Kidney tubule cell (primary cell): ENCODE measurements at places on chromosomes 5 and 9.

- DNase-seq = no peak
Observed at GRCh38 chr5:40716000-40716399, 36.3 kb downstream of the PTGER4 start.

DNA sequence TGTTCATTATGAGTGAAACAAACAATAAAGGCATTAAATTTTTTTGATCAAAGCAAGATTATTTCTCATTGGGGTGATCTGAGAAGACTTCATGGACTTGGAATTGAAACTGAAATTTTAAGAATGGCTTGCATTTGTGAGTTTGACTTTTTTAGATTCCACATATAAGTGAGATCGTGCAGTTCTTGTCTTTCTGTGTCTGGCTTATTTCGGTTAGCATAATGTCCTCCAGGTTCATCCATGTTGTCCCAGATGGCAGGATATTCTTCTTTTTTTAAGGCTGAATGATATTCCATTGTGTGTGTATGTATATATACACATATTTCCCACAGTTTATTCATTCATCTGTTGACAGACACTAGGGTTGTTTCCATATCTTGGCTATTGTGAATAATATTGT is 716.5 kb downstream of the PRELID2 start:
- no peak for DNase-seq

DNA sequence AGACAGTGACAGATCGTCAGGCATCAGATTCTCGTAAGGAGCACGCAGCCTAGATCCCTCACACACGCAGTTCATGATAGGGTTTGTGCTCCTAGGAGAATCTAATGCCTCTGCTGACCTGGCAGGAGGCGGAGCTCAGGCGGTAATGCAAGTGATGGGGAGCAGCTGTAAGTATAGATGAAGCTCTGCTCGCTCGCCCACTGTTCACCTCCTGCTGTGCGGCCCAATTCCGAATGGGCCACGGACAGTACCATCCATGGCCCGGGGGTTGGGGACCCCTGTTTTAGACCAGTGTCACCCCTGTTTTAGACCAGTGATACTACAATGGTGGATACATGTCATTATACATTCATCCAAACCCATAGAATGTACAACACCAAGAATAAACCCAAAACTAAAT is 4.0 kb upstream of the ARSB start:
- DNase-seq = no peak

DNA sequence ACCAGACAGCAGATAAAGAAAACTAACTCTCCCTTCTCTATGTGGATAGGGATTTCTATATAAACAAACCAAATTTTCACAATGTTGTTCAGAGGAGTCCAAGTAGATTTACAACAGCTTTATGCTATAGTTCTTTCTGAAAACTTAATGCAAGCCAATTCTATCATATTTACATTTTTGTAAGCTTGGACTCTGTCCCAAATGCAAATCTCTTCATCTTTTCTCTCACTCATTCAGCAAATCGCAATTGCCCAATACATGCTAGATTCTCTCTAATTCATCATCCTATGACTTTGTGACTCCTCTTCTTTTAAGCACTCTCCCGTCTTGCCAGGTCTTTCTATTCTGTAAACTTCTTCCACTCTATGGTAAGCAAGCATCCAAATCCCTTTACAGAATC is 39.1 kb upstream of the UGT3A2 start:
- no peak for DNase-seq

DNA sequence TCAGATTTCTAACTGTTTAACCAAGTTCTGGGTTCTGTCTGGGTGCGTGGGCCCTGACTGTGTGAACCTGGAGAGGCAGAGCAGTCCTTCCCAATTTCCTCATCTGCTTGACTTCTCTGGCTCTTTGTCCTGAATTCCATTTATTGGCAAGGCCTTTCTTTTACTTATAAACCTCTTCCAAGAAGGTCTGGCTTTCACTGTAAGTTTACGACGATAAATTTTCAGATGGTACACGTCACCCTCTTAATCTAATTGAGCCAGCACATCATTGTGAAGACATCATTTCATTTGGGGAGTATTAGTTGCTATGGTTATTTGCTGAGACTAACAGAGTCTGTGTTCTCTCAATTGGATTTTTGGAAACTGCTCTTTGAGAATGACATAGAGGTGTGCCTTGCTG is 92.4 kb downstream of the ARHGAP26 start:
- no peak for DNase-seq

DNA sequence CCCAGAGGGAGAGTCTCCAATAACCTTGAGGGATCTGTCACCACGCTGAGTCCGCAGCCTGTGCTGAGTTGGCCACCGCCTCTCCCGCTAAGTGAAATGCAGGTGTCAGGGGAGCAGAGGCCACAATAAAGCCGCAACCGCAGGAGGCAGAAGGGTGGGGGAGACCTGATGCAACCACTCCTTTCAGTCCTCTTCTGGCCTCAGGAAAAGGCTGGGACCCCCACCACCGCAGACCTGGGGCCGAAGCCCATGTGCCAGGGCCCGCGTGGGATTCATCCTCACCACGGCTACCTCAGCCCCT is 576 bp downstream of the MAP1B start:
- peak; percentile 55 for DNase-seq

GRCh38 chr5:174571662-174572397 is 152.6 kb upstream of the MSX2 start:
- DNase-seq = peak; percentile 82

DNA sequence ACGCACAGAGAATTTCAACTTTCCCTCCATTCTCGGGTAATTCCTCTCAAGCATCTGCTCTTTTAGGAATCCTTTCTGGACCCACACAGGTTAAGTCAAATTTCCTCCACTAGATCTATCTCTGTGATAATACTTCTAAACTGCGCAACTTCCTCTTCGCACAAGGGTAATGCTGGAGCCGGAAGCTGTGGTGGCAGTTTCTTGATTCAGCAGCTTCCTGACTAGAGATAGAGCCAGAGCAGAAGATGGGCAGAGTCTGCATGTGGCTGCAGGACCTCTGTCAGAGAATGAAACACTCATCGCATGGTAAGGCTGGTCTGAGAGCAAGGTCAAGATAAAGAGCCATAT is 11.1 kb upstream of the CDC42SE2 start:
- DNase-seq = no peak

DNA sequence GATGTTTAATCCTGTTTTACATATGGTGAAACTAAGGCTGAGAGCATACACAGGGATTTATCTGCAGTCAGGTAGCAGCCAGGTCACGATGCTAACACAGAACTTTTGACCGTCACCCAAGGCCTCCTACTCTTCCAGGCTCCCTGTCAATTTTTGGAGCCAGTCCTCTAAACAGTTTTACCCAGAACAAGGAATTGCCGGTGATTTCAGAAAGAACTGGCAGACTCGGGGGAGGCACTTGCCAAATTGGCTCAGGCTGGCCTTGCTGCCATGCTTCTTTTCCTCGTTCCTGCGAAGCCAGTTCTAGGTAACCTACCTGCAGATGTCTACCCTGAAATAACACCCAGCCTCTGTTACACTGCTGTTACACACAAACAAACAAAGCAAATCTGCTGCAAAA is 21.2 kb downstream of the GRIA1 start:
- no peak for DNase-seq
